ENCODE measurements at places on chromosomes 5 and 9. TPM values are rescaled to one million over a fixed set of nuclear protein-coding genes. Genes with fewer than 3 reads are reported as not detected.

GMCL2 gene
- total RNA-seq = not detected

DIRAS2 gene
- total RNA-seq = not detected

LCN2 gene
- not detected for total RNA-seq

HARS1 gene
- 125 TPM for total RNA-seq

SHOC1 gene
- under 0.01 TPM for total RNA-seq

EXD3 gene
- 18.0 TPM for total RNA-seq

SPINK4 gene
- total RNA-seq = not detected

PCDHGB4 gene
- 9.6 TPM for total RNA-seq

AUH gene
- 26.2 TPM for total RNA-seq

TSLP gene
- total RNA-seq = 13.5 TPM

PPP3R2 gene
- not detected for total RNA-seq

DENND4C gene
- total RNA-seq = 86.0 TPM

KIF12 gene
- total RNA-seq = 0.38 TPM

HEMGN gene
- total RNA-seq = not detected

PDE6A gene
- total RNA-seq = not detected

Data from regular cardiac myocyte (primary cell).